ENCODE measurements at places on chromosomes 1 and 21.

DNA sequence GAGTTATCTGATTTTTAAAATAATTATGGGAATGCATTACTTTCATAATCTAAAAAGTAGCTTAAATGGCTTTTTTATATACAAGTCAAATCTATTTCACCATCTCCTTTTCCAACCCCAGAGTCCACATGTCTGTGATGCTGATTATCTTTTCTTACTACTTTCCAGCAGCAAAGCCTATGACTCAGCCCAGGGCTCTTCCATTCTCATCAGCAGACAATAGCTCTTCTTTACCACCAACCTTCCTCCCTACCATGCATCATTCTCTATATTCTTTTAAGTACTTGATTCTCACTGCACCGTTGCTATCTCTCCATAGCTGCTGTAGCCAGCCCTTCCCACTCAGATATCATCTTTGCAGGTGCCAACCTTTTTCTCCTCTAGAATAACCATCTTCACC, 61.3 kb downstream of the OVGP1 start:
- DNase-seq: no peak

DNA sequence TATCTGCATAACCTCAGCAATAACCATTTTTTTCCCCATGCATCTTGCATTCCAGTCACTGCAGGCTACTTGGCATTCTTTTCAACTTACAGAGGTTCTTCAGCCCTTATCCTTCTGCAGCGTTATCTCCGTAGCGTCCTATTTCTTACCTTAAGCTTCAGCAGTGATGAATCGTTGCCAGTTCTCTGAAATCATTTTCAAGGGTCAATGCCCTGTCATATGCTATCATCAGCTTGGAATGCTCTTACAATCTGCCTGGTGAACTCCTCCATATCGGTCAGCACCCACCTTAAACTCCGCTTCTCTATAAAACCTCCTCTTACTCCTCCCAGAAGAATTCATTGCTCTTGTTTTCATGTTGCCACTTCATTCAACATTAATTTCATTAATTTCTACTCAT, 105.1 kb upstream of the DPH5 start:
- DNase-seq: no peak

DNA sequence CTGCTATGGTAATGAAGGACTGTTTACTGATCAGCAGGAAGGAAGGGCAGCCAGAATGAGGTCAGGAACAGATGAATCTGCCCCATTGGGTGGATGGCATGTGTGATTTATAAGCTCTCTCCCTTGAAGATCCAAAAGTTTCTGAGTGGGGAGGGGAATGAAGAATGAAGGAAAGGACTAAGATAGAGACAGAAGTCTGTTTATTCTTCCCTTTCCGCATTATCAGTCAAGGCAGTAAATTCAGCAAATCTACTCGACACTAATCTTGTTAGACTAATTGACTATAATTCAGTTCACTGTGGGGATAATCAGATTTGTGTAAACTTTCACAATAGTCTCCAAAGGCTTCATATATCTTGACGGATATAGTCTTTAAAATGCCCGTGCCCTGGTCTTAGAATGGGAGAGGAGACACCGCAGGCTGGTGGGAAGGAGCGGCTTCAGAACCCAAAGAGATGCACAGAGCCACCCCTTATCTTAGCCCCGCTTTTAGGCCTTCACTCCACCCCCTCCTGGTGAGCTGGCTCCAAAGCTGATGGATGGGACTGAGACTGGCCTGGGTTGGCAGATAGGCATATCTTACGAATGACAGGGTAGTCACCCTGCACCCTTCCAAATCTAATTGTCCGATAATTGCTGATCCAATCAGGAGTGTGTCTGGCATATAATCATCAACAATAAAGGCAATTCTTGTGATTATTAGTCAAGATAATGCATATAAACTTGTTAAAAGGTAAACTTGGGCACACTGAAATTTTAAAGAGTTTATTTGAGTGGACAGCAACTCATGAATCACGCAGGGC, 76.0 kb upstream of the PPM1J start:
- no peak for DNase-seq

- no peak for DNase-seq
Measured at GRCh38 chr1:245070836-245071615, 83.8 kb upstream of the KIF26B start.

- no peak for DNase-seq
Measured at GRCh38 chr1:188023206-188023605, 1194.5 kb downstream of the PLA2G4A start.

GRCh38 chr1:178143730-178144690, 50.1 kb downstream of the RASAL2 start:
- DNase-seq: no peak

DNA sequence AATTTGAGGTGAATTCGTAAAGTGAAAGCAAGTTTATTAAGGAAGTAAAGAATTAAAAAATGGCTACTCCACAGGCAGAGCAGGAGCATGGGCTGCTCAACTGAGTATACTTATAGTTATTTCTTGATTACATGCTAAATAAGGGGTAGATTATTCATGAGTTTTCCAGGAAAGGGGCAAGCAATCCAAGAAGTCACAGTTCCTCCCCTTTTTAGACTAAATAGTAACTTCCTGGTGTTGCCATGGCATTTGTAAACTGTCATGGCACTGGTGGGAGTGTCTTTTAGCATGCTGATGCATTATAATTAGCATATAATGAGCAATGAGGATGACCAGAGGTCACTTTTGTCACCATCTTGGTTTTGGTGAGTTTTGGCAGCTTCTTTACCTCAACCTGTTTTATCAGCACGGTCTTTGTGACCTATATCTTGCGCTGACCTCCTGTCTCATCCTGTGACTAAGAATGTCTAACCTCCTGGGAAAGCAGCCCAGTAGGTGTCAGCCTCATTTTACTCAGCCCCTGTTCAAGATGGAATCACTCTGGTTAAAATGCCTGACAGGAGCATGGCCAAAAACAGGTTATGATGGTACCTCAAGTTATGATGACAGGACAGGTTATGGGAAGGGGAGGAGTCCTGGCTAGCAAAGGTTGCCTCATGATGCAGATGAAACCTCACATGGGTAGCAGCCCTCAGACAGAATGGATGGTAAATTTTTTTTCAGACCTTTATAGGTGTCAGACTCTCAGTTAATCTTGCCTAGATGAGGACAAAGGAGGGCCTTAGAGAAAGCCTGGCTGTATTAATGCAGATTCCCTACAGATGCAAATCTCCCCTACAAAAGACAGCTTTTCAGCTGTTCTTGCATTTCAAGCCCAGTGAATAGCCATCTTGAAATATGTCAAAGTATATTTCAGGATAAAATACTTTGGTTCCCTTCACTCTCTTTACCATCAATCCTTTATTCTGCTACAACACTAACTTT, 49.7 kb downstream of the SIPA1L2 start:
- DNase-seq: no peak

GRCh38 chr1:230044729-230045128, 22.3 kb upstream of the GALNT2 start:
- no peak for DNase-seq

GRCh38 chr1:23472351-23473036, 11.5 kb downstream of the ASAP3 start:
- DNase-seq: no peak

DNA sequence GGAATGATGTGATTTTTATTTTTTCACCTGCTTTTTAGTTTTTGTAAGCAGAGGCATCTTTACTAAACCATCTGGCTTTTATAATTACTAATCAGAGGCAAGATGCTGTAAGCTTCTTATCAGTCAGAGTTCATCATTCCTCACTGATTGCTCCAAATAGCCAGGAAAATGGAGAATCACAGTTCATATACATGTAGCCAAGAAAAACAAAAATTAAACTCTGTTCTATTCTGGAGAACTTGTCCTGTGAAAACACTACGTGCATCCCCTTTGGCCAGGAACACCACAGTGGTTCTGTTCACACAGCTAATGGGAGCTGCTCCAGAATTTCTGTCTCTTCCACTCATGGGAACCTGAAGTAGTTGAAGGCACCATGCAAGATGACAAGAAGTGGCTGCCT, 725.5 kb upstream of the CHRM3 start:
- DNase-seq: no peak

- no peak for DNase-seq
Measured at GRCh38 chr1:168100315-168101002, 36.3 kb downstream of the GPR161 start.

DNA sequence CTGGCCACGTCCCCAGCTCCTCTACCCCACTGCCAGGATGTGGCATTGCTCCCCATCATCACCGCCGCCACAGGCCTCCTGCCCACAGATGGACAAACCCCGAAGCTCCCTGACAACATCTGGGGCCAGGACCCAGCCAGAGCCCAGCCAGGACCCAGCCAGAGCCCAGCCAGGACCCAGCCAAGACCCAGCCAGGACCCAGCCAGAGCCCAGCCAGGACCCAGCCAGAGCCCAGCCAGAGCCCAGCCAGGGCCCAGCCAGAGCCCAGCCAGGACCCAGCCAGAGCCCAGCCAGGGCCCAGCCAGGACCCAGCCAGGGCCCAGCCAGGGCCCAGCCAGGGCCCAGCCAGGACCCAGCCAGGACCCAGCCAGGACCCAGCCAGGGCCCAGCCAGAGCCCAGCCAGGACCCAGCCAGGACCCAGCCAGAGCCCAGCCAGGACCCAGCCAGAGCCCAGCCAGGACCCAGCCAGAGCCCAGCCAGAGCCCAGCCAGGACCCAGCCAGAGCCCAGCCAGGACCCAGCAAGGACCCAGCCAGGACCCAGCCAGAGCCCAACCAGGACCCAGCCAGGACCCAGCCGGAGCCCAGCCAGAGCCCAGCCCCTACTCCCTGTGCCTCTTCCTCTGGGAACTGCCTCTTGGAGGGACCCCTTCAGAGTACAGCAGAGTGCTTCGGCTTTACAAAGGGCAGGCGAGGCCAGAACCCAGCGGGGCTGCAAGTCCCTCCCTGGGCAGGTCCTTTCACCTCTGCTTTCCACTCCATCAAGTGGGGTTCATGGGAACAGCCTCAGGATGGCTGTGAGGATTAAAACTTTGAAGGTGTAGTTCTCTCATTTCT, 43.7 kb downstream of the DISP3 start:
- DNase-seq: no peak

- DNase-seq: no peak
Measured at GRCh38 chr21:27329255-27329851, 362.5 kb upstream of the ADAMTS5 start.

Measured in Karpas-422 (cell line).